ENCODE measurements at places on chromosomes 2 and 18.

GRCh38 chr2:175880-176820 is 87.7 kb downstream of the SH3YL1 start:
- DNase-seq: no peak

GRCh38 chr2:205352094-205352493 is 330.2 kb upstream of the NRP2 start:
- DNase-seq: no peak

DNA sequence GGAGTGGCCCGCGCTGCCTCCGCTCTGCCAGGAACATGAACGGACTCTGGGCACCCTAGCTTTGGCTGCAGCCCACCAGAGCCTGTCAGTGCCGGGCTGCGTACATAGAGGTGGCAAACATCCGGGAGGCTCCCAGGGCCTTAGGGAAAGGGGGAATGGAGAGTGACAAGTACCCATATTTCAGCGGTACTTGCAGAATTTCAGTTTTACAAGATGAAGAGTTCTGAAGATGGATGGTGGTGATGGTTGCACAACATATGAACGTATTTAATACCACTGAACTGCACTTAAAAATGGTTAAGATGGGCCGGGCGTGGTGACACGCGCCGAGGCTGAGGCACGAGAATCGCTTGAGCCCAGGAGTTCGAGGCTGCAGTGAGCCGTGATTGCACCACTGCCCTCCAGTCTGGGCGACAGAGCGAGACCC is 873 bp downstream of the MTHFD2 start:
- DNase-seq: no peak

- DNase-seq: no peak
Measured at GRCh38 chr2:165647409-165647808, 146.6 kb downstream of the GALNT3 start.

- no peak for DNase-seq
Measured at GRCh38 chr18:79558196-79558932, 121.2 kb upstream of the CTDP1 start.

DNA sequence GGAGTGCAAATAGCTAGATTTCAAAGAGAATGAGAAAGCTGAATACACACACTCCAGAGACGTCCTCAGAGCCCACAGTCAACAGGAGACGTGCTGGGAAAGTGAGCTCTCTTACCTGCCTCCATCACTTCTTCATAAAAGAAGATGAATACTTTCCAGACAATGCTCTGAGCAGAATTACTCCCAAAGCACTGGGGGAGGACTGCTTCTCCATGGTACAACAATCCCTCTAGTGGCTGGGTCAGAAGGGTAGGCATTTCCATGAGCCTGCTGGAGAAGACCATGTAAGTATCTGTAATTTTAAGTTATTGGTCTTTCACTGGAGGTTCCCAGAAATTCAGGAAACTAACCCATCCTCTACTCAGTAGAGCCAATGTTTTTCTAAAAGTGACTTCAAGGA is 190.3 kb downstream of the RBM43 start:
- DNase-seq: no peak
